HS-5 (cell line): ENCODE measurements at places on chromosomes 2 and 18.
A peak's percentile ranks its signal among the peaks of the same experiment; 100 is the strongest.

GRCh38 chr18:79685281-79685680 is 5.7 kb downstream of the CTDP1 start:
- DNase-seq, result no peak

- DNase-seq, result no peak
These were observed 187.0 kb upstream of the COL3A1 start for GRCh38 chr2:188787021-188787657.

- no peak for DNase-seq
These were observed 13.8 kb downstream of the PREPL start for GRCh38 chr2:44347526-44347925.

- no peak for DNase-seq
These were observed 113.1 kb upstream of the SP3 start for GRCh38 chr2:174078275-174078674.

DNA sequence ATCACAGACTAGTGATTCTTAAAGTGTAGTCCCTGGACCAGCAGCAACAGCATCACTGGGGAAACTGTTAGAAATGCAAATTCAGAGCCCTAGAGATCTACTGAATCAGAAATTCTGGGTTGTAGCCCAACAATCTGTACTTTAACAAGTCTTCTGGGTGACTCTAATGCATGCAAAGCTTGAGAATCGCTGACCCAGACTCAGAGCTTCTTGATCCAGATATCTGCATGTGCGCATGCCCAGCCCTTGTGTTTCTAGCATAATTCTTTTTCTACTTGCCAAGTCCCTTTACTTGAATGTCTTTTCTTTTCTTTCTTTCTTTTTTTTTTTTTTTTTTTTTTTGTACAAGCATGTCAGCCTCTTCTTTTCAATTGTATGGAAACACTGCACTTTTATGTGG is 60.4 kb downstream of the FIGN start:
- no peak for DNase-seq

DNA sequence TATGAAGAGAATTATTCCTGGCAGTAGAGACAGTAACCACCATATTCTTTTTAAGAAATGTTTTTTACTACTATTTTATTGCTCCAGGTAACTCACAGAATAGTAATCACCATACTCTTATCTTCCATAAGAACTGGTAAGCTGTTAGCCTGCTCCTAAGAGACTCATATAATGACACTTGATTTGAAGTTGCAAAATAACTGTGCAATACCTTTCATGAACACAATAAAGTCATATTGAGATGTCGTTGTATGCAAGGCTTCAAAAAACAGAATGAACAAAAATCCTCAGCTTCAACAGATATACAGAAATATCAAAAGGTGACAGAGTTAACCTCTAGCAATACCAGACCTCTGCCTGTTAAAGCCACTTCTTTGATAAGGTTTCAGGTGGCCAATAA is 360.1 kb downstream of the NBAS start:
- DNase-seq, result no peak

DNA sequence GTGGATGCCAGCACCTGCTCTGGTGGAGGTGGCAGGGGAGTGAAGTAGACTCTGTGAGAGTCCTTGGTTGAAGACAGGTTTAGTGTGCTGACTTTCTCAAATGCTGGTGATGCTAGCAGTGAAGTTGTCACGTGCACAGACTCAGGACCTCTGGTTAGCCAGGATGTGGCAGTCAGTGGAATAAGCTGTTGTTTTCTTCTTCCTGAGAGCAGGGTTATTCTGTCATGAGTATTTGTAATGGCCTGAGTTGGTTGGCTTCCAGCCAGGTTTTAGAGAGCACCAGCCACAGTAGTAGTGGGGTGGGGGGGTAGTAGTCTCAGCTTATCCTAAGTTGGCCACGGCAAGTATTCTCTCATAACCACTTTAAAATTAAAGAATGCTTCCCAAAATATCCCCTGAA is 238.5 kb upstream of the FBXO11 start:
- DNase-seq, result no peak

DNA sequence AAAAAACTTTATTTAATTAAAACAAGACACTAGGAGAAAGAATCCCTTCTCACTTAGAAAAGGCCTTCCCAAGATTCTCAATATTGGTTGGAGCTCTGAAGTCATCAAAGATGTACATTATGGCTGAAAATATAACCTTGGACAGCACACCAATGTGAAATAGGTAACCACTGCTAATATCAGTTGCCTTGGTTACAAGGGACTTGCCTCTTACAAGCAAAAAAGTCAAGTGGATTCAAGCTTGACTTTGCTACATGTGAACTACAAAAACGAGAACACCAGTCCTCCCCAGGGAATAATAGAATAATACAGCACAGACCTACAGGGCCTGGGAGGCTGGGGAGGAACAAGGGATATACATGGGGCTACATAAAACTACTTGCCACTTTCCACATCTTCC is 46.1 kb downstream of the NABP1 start:
- DNase-seq, result no peak

DNA sequence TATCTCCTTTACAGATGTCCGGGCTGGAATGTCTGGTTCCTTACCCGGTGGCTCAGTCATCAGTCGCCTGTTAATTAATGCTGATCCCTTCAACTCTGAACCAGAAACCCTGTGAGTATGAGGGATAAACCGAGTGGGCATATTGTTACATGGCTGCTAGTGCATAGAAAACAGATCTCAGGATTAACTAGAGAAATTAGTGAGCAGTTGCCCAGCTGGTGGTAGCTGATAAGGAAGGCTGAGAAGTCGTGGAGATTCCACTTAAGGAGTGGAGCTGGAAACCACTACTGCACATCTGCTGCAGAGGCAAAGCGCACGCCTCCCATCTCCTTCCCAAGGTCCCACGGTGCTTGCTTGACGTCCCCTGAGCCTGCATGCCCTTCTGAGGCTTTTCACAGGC is 97.7 kb downstream of the DGKD start:
- no peak for DNase-seq

GRCh38 chr2:33891616-33892015 is 292.5 kb upstream of the FAM98A start:
- DNase-seq, result no peak

GRCh38 chr18:2513616-2514015 is 57.7 kb downstream of the METTL4 start:
- DNase-seq, result no peak

DNA sequence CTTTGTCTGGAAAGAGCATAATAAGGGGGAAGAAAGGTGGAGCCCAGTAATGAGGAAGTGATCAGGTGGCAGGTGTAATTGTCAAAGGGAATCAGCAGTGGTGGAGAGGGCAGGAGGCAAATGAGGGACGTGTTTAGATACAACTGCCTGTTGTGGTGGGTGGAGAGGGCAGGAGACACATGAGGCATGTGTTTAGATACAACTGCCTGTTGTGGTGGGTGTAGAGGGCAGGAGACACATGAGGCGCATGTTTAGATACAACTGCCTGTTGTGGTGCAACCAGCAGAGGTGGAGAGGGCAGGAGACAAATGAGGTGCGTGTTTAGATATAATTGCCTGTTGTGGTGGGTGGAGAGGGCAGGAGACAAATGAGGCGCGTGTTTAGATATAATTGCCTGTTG is 173.1 kb downstream of the ANKRD30B start:
- DNase-seq, result no peak

GRCh38 chr18:3223356-3223755 is 3.6 kb upstream of the MYOM1 start:
- DNase-seq, result no peak

DNA sequence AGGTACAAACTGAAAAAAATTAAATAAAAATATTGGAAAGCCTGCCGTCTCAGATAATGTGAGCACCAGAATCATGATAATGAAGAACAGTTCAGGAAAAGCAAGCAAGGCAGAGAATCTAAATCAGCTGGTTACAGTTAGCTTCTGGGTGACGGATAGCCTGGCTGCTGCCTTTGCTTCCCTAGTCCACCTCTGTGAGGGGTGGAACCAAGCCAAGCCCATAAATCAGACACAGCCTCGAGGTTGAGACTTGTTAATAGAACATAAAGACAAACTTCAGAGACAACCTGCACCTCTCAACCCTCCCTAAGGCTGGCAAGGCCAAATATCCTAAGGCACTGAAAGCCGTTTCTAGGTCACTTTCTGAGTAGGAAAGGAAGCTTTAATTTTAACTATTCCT is 334.7 kb upstream of the SLC39A10 start:
- no peak for DNase-seq

GRCh38 chr2:105910497-105911238 is 166.0 kb downstream of the NCK2 start:
- DNase-seq, result no peak

GRCh38 chr2:169162613-169163012 is 93.2 kb downstream of the DHRS9 start:
- DNase-seq, result no peak

DNA sequence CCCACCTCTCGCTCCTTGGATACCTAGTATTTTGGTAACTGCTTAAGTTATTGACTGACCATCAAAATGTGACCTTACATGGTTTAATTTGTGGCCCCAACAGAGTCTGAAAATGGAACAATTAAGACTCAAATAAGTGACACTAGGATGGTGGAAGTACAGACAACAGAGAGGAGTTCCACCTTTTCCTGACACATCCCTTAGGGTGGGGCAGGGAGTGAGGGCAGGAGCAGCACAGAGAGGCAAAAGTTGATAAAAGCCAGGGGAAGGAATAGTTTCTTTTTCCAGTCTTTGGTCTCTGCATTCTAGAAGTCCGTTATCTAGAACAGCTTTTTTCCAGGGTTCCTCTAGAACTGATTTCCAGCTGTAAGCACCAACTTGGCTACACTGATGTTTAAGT is 32.2 kb downstream of the FTCDNL1 start:
- DNase-seq, result no peak

DNA sequence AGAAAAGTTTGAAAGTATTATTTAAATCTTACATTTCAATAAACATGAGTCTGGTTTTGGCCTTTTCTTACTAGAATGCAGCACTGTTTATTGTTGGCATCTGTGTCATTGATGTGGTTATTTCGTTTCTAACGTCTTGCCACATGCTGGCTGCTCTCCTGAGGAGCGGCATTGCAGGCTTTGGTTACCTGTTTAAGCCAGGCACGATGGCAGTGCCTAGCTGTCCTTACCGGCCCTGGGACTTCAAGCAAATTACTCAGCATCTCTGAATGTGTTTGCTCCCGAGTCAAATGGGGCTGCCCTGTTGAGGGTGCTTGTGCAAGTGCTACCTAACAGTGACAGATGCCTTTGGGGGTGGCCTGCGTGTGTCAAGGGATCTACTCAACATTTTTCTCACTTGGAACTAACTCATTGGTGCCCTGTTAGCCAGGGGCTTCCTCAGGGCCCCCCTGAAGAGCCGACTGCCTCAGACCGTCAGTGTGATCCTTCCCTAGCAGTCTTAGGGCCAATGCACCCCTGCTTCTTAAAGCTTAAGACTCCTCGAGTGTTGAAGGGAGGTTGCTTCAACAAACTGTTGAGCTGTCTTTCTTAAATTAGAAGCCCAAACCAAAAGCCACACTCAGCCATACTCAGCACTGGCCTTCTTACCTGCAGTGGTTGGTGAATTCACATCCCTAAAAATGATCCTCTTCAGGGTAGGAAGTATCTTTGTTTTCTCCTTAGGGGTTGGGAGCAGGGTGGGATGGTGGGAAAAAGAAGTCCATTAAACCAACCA is 151.5 kb downstream of the NCK2 start:
- no peak for DNase-seq

- DNase-seq, result no peak
These were observed 34.9 kb upstream of the CTDP1 start for GRCh38 chr18:79644666-79645057.

DNA sequence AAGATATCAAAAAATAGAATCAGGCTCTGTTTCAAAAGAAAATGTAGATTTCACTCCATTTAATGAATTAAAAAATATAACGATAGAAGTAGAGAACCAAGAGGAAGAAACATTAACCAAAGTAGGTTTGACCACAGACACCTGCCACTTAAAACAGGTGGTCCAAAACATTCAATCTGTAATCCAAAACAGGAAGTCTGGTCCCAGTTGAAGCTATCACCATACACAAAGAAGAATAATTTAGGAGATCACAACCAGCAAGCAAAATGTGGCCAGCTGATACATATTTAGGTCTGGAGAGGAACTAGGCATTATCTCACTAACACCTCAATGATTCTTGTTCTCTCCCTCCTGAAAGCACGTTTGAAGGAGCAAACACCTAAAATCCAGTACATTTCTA is 73.1 kb downstream of the FTCDNL1 start:
- no peak for DNase-seq

DNA sequence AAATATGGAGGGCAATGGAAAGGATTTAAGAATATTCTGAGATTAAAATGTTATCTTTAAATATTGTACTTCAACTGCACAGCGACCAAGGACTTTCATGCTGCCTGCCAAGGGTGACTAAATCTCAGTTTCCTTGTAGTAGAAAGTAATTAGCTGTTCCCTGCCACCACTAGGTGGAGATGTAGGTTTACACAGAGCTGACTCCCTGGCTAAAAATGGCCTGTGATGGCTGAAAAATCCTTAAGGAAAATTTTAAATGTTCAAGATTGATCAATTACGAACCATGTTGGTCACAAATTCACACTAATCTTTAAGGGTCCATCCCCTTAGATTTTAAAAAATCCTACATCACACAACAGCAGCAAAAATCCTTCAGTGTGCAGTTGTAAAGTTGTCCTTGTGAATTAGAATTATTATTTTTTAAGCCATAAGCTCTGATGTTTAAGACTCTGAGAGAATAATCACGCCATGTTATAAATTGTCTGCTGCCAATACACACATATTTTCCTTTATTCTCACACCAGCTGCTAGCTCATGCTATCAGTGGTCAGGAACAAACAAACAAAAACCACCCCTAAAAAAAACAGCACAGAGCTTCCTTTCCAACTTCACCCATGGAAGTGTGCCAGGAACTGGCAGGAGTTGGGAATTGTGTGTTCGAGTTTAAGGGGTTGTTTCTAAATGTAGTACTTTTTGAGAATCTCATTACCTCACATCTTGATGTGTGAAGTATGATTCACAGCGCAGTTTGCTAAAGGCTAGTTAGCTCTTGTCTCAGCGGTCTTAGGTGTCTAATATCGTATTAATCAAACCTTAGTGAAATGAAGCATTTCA is 399.8 kb downstream of the TMEM182 start:
- DNase-seq, result peak; percentile 11

GRCh38 chr2:3040496-3041140 is 337.0 kb downstream of the EIPR1 start:
- no peak for DNase-seq

- no peak for DNase-seq
These were observed 27.5 kb upstream of the RUFY4 start for GRCh38 chr2:218041302-218042168.

- no peak for DNase-seq
These were observed 176.9 kb downstream of the BCL2 start for GRCh38 chr18:63142594-63143225.

DNA sequence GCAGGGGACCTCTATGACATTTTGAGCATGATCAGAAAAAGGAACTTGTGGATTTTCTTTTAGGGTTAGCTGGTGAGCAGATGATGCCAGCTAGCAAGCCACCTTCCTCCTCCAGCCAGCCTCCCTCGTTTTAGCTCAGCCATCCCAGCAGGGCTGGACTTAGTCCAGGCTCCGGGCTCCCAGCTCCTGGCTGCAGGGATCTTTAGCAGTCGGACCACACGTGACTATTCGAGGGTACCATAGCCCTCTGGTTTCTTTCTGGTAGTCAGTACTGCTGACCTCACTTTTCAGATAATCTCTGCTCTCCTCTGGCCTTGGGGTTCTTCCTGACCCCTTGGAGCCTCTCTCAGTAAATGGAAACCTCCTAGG is 31.8 kb downstream of the NCK2 start:
- DNase-seq, result no peak

- DNase-seq, result no peak
These were observed 987 bp upstream of the DLX1 start for GRCh38 chr2:172084395-172084644.

- DNase-seq, result no peak
These were observed 11.3 kb downstream of the CNNM4 start for GRCh38 chr2:96771796-96772618.

GRCh38 chr18:35095983-35096676 is 54.9 kb downstream of the MAPRE2 start:
- no peak for DNase-seq

GRCh38 chr2:229980431-229981184 is 58.3 kb downstream of the FBXO36 start:
- DNase-seq, result peak; percentile 36
